NCI-H82 (cell line): ENCODE measurements at places on chromosomes 2 and 18.
A peak's percentile ranks its signal among the peaks of the same experiment; 100 is the strongest.

GRCh38 chr2:234544659-234545611 lies 48.1 kb upstream of the ARL4C start:
- DNase-seq, result peak; percentile 87

GRCh38 chr18:40046596-40046995 lies 1908.4 kb upstream of the PIK3C3 start:
- peak; percentile 61 for DNase-seq

DNA sequence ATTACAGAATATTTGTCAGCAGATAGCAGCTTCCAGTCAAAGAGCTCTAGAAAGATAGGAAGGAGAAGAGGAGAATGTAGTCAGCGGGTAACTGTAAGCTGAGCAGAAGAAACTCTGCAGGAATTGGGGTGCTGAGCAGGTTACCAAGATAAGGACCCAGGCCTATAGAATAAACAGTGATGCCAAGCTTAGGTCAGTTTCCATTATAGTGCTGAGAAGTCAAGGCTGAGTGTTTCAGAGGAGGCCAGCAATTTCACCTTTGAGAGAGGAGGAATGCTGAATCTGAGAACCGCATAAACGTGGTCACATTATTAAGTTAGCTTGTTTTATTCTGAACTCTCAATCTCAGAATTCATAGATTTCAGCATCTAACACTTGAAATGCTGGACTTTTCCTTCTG lies 13.9 kb downstream of the NAB1 start:
- no peak for DNase-seq

- peak; percentile 12 for DNase-seq
Observed at GRCh38 chr2:146572598-146572997, 1272.2 kb upstream of the ACVR2A start.

- DNase-seq, result no peak
Observed at GRCh38 chr2:132788310-132788838, 118.4 kb upstream of the LYPD1 start.
